ENCODE measurements at places on chromosomes 16 and 17.

- DNase-seq = peak; percentile 37
These were observed 14.1 kb downstream of the TP53 start for GRCh38 chr17:7673239-7673638.

- no peak for DNase-seq
These were observed 17.0 kb downstream of the KSR1 start for GRCh38 chr17:27473190-27473747.

- DNase-seq = no peak
These were observed 14.8 kb downstream of the TANC2 start for GRCh38 chr17:62980842-62981241.

- peak; percentile 22 for DNase-seq
These were observed 29.8 kb downstream of the PRSS54 start for GRCh38 chr16:58264961-58265479.

DNA sequence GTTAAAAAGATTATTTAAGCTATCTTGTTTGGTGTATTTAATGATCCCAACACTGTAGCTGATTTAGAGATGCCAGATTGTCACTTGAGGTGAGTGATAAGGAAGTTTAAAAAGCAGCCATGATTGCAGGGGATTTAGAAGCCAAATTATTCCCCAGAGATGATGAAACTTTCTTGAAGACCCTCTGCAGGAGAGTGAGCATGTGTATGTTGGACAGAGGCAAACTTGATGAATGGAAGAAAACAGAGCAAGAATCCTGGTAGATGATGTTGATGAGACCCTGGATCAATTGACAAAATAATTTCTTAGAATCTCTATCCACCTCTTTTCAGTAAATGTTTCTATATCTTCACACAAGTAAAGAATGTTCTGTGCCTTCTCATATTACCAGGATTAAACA is 14.4 kb upstream of the ADAMTS18 start:
- no peak for DNase-seq

DNA sequence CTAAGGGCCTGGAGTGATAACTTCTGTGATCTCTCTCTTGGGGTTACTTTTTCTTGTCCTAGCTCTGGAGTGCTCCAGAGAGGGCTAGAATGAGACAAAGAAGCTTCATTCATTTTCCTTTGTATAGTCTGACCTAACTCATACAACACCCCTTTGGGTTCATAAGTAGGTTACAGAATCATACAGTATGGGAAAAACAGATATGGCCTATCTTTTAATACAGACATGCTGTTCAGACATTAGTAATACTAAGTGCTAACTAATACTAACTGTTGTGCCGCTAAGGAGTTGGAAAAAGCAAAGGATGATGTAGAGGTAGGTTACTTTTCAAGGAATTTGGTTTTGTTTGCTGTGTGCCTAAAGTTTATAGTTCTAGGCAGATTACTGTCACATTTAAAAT is 84.7 kb downstream of the NLK start:
- DNase-seq = no peak

Measured in CD4-positive, alpha-beta T cell treated with Interleukin-6 for 4 hours (primary cell).